ENCODE measurements at places on chromosomes 4 and X.

GRCh38 chrX:19870710-19871490, 16.5 kb downstream of the SH3KBP1 start:
- no peak for DNase-seq

- no peak for DNase-seq
Measured at GRCh38 chr4:33975995-33976394, 2268.3 kb downstream of the ARAP2 start.

DNA sequence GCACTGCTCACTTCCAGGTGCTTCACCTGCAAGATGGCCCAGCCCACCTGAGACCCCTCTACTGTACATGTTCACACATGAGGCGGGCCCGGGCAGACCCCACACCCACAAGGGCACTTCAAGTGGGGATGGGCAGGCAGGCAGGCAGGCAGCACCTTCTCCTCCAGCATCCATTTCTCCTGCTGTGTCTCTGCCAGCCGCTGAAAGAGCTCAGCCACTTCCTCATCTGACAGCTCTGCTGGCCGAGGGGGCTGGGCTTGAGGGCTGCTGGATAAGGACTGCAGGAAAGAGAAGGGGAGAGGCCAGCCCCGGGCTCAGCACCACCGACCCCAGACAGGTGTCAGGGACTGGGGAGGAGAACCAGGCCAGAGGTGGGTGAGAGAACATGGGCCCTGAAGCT, 4.4 kb upstream of the KCND1 start:
- DNase-seq, result no peak

- no peak for DNase-seq
Measured at GRCh38 chr4:15717086-15717485, 14.2 kb downstream of the BST1 start.

Data from T-helper 9 cell (primary cell).